PC-9 (cell line): ENCODE measurements at places on chromosomes 11 and 22.

DNA sequence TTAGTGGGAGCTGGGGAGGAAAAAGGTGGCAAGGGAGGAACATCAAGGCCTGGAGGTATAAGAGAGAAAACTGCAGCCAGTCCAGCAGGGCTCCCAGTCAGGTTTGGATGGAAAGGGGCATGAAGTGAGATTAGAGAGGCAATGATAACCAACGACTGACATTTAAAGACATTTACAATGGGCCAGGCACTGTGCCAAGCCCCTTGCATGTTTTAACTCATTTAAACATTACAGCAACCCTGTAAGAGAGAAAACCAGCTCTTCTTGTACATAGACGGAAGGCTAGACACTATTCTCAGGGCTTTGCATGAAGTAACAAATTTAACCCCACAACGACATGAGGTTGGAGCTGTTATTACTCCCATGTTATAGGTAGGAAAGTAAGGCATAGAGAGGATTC, 32.1 kb upstream of the PAK1 start:
- no peak for DNase-seq

DNA sequence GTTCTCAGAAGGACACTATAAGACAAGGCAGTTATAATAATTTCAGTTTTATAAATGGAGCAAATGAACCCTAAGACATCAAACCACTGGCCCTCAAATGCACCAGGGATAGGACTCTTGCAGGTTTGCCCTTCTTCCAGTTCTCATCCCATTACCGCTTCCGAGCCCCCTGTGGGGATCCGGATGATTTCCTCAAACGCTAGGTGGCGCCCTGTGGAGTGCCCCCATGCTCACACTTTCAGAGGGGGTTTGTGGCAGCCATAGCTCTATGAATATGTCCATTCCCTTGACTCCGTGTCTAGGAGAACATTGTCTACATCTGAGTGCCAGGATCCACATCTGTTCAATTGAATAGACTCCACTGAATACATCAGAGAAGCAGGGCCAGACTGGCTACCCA, 816.3 kb downstream of the NTM start:
- DNase-seq, result no peak

DNA sequence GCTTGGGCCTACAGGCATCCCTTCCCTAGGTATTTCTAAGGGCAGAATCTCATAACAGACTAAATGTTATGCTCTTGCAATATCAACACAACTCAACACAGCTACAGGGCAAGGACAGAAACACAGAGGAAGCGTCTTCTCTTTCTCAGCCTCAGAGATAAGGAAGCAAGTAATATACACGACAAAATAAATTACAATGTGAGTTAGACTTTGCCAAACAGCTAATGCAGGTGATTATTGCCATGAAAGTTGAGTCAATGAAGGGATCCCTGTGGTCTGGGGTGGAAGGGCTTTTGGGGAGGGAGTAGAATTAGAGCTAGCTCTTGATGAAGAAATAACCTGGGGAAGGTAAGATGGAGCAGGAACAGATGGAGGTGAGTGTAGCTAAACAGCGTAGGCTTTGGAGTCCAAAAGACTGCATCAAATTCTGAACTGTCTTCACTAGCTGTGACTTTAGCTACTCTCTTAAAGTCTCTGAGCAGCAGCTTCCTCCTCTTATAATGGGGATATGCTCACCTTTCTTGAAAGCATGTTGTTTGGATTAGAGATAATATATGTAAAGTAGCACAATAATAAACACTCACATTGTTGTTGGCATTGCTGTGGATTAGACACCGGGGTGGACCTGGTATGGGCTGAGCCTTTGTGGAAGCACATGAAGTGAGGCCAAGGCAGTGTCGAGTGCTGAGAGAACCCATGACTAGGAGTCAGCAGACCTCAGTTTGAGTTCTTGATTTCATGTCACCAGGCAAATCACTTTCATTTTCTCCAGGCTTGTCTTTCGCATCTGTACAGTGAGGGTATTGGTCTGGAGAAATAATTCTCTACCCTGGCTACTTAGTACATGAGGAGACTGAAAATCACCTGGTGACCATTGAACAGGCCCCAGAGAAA, 41.0 kb upstream of the AQP11 start:
- no peak for DNase-seq

DNA sequence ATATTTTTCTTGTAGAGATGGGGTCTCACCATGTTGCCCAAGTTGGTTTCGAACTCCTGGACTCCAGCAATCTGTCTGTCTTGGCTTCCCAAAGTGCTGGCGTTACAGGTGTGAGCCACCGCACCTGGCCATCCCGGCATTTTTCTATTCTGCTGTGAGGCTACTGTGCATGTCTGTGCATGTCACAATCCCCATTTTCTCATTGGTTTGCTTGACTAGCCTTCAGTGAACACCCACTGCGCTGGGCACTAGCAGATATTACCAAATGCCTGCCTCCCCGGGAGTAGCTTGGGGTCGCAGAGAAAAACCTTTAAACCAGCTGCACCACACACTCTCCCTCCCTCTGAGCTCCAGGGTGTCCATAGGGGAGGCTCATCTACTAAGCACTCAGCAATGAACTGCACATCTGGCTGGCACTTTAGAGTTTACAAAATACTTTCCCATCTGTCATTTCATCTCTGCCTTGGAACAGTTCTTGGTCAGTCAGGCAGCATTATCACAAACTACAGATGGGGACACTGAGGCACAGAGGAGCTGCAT, 4.9 kb downstream of the CSNK1E start:
- no peak for DNase-seq

DNA sequence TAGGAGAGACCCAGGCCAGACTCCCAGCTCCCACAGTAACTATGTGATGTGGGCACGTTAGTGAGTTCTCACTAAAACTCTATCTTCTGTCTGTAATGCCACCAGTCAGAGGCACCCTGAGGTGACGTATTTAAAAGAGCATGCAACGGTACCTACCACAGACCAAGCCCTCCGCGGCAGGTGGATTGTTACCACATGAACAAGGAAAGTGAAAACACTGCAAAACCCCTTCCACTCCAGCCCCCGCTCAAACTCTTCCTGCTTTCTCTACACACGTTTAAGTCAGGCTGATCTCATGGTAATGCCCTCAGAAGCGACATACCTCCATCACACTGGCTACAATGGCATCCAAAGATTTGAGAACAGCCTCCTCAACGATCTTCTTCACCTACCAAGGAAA, 36.7 kb downstream of the SERPIND1 start:
- DNase-seq, result no peak

- DNase-seq, result no peak
These were observed 111.2 kb downstream of the FEZ1 start for GRCh38 chr11:125384825-125385224.

GRCh38 chr22:27100789-27101188, 443.4 kb downstream of the MIAT start:
- peak; percentile 29 for DNase-seq

- DNase-seq, result no peak
These were observed 43.7 kb downstream of the MAML2 start for GRCh38 chr11:96299155-96299888.
